ENCODE measurements at places on chromosomes 2 and 18.

DNA sequence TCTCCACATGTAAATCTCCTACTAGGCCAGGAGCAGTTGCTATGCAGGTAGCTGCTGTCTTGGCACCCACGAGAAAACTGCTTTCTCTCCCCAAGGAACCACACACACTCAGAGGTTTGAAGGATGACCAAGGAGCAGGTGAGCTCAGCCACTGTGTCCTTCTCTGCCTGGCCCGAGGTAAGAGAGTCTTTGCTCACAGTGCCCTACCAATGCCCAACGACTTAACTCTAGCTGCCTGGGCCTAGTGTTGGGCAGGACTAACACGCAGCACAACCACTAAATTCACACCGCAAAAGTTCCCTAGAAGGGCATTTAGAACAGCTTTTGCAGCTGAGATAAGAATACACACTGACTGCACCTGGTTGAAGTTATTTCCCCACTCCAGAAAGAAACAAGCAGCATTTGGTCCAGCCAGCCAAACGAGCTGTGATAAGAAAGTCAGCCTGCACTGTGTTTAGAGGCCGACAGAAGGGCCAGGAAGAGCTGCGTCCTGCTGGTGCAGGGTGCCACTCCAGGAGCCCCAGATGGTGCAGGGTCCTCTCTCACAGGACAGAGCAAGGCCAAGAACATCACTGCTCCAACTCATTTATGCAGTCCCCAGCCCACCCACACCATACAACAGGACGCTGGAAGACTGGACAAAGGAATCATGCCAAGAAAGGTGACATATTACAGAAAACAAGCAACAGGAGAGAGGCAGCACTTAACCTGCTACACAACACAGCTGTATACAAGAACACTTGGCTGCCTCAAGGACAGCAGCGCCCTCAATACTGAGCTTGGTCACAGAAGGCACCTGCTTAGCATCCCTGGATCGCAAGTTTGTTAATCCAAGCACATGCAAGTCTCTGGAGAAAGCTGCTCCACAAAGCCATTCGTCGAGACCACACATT, 12.5 kb downstream of the HDLBP start:
- peak; percentile 72 for DNase-seq

DNA sequence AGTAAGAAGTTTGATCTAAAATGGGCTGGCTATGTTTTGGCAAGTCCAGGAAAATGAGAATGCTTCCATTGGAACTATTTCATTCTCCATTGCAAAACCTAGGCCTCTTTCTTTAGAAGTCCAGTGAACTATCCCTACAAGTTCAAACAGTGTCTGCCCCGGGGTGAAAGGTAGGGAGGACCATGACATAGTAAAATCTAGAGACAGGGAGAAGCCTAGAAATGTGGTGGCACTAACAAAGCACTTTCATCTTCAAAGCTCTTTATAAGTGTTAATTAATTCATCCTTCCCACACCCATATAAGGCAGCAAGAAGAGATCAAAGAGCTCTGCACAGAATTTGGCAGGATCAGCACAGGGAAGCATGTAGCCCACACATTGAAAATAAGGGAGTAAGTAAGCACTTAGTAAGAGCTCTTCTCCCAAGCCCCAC, 214.5 kb downstream of the IRS1 start:
- DNase-seq, result no peak

GRCh38 chr2:49123600-49123999, 30.7 kb downstream of the FSHR start:
- no peak for DNase-seq

GRCh38 chr2:223841436-223842190, 4.2 kb upstream of the AP1S3 start:
- DNase-seq, result no peak

GRCh38 chr2:223199531-223200515, 147.8 kb downstream of the KCNE4 start:
- DNase-seq, result no peak

DNA sequence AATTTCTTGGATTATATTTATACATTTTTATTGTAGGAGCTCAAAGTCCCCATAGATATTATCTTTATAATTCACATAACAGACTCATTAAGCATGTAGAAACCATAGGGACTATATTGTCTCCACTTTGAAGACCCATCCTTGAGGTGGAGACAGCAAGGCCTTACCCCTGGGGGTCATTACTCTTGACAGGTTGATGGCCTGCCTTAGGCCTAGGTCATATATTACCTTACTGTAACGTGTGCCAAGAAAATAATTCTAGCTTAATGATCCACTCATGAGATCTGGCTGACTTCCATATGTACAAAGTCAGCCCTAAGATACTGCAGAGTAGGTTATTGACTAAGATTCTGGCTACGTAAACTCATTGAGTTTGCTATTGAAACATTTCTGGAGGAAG, 65.4 kb upstream of the GLS start:
- no peak for DNase-seq

- peak; percentile 90 for DNase-seq
These were observed 96.3 kb downstream of the FAM210A start for GRCh38 chr18:13629841-13630715.

DNA sequence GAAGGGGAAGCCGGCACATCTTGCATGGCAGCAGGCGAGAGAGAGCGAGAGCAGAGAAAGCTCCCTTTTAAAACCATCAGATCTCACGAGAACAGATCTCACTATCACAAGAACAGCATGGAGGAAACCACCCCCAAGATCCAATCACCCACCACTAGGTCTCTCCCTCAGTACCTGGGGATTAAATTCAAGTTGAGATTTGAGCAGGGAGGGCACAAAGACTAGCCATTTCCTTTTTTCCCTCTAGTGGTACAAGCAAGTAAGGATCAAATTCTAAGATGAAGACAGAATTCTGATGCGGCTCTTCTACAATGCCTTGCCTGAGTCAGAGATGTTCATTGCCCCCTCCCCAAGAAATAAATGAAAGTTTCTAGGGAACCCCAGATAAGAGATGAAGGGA, 45.6 kb upstream of the ANKRD44 start:
- DNase-seq, result peak; percentile 41

DNA sequence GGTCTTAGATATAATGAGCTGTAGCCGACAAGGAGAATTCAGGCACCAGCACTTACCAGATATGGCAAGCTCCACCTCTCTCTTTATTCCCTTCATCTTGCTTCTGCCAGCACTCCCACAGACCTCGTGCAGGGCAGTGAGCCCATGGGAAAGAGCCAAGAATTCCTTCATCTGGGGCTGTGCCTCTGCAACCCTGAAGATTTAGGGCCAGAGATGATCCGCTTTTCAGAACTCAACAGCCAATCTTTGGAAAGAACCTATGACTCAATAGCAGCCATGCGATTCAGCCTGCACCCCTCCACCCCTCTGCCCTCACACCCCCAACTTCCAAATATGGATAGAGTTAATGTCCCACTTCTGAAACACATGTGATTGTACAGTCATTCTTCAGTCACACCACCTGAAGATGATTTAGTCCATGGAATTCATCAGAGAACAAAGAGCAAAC, 533.7 kb upstream of the TNP1 start:
- no peak for DNase-seq

DNA sequence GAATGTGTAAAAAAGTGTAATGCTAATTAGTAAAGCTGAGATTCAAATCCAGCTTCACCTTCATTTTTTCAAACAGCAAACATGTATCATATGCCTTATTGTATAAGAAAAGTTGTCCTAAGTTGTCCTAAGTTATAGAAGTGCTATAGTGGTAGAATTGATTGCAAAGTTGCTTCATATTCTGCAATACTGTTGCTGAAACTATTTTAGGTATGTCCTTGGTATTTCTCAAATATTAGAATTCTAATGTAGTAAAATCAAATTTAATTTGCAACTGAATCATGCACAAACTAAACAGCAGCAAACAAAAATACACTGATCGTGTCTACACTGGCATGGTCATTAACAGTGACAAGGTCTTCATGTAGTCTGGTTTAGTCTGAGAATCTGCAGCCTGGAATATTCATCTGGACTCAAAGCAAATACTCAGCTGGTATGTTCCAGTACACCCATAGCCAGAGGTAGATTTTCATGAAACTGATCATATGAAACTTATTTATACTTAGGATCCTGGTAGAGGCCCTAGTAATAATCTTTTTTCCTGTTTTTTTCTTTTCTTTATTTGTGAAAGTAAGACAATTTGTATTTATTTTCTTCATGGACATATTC, 555.6 kb upstream of the ZEB2 start:
- DNase-seq, result no peak

GRCh38 chr18:6484659-6485058, 69.9 kb upstream of the L3MBTL4 start:
- DNase-seq, result no peak

DNA sequence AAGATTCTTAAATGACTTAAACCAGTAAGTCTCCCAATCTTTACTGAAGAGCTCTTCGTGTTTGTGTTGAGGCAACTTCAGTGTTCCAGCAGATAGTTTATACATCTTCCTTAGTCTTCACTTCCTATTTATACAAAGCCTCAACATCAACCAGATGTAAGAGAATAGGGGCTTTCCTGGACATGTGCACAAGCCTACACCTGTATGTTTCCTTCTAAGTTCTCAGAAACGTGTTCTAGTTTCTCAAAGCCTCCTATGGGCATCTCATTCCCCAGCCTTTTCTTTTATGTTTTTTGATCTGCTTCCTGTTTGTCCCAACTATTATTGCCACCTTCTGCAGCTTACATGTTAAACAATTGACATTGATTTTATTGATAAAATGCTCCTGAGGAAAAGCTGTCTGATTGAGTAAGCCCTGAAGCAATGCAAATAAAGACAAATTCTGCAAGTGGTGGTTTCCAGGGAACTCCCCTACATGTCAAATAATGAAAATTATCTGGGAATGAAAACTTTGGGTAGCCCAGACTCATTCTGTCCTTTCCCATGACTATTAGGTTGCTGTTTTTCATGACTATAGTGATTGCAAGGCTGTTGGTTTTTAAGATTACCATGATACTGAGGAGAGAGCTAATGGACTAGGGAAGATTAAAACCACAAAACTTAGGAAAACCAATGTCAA, 663.3 kb upstream of the ACVR2A start:
- no peak for DNase-seq

- DNase-seq, result no peak
These were observed 179.8 kb downstream of the NEDD4L start for GRCh38 chr18:58223717-58224424.

GRCh38 chr18:57743008-57743407, 60.1 kb downstream of the ATP8B1 start:
- DNase-seq, result no peak

DNA sequence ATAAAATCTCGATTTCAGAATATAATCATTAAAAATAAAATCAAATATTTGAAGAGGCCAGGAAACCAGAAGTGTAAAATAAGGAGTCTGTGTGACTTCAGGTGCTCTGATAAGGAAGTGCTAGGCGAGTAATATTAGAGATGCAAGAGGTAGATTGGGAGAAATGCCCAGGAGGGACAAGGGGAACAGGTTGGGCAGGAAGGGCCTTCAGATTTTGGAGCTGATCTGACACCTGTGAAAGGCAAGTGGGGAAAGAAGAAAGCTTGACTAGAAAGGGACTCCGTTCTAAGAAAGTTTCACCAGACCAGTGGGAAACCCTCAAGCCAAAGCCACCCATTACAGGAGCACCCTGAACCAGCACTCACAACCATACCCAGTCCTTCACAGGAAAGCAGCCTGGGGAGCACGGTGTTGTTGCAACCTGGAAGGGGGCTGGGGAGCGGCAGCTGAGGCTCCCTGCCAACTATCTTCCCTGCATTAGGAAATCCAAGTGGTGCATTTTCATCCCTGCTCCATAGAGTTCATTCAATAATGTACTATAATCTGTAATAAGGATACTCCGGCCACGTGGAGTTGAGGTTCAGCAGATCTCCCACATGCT, 57.5 kb upstream of the GREB1L start:
- no peak for DNase-seq

DNA sequence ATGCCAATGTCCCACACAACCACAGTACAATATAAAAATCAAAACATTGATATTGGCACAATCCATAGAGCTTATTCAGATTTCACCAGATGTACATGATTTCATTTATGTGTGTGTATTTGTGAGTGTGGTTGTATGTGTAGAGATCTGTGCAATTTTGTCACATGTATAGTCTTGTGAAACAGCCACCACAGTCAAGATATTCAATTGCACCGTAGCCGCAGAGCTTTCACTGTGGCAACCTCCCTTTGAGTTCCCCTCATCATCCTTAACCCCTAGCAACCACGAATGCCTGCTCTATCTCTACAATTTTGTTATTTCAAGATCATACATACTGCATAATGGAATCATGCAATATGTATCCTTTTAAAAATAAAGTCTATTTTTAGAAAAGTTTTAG, 391.3 kb downstream of the SETBP1 start:
- DNase-seq, result peak; percentile 51

DNA sequence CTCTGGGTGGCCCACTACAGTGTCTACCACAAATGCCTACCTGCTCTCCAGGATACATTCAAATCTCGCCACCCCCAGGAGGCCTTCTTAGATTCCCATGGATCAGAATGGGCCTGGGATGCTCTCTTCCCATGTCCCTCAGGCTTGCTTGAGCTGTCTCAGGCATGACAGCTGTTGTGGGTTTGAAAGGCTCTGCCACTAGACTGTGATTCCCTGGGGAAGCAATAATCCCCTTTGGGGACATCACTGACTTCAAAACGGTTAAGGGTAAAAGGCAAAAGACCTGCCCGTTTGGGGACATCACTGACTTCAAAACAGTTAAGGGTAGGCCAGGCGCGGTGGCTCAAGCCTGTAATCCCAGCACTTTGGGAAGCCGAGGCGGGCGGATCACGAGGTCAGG, 35.8 kb upstream of the ZNF516 start:
- no peak for DNase-seq

- DNase-seq, result no peak
These were observed 555 bp downstream of the ALPI start for GRCh38 chr2:232456296-232457120.

DNA sequence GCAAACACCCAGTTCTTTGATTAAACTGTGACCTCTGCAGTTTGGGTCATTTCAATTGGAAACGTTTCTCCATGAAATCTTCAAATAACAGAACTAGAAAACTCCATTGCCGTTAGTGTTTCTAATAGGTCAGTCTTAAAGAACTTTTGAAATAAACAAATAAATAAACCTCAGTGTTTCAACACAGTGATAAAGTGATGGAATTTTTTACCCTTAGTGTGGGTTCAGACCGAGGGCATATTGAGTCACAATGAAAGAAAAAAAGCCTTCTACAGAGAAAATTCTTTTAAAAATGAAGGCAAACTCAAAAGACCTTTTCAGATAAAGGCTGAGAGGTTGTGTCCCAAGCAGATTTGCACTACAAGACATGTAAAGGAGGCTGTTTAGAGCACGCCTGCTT, 149.6 kb downstream of the NCKAP5 start:
- no peak for DNase-seq

- DNase-seq, result no peak
These were observed 101.4 kb downstream of the NFATC1 start for GRCh38 chr18:79496978-79497637.

DNA sequence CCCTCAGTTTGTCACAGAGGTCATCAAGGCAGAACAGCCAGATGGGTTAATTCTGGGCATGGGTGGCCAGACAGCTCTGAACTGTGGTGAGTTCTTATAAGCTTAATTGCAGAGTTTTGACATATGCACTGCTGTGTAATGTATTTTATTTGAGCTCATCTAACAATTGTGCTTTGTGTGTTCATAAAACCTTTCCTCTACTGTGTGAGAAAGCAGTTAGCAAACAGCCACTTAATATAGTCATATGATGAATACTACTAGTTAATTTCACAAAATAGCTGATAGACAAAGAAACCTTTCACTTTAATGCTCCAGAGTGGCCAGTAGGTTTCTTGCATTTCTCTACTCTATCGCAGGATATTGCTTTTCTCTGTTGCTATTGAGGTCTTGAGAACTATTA, 43.1 kb downstream of the CPS1 start:
- DNase-seq, result no peak
